ENCODE measurements at places on chromosomes 3 and 15. TPM values are rescaled to one million over a fixed set of nuclear protein-coding genes. Genes with fewer than 3 reads are reported as not detected.

Gene GRK7
- total RNA-seq: 0.08 TPM

Gene LSAMP
- 0.48 TPM for total RNA-seq

Gene STRA6
- total RNA-seq: 0.13 TPM

- DNase-seq: no peak
Measured at GRCh38 chr15:53978253-53978906, at the start of gene UNC13C. Gene UNC13C (plus strand): TSS chr15:53978441. CDS start chr15:54012904, 34,463 bp downstream.

DNA sequence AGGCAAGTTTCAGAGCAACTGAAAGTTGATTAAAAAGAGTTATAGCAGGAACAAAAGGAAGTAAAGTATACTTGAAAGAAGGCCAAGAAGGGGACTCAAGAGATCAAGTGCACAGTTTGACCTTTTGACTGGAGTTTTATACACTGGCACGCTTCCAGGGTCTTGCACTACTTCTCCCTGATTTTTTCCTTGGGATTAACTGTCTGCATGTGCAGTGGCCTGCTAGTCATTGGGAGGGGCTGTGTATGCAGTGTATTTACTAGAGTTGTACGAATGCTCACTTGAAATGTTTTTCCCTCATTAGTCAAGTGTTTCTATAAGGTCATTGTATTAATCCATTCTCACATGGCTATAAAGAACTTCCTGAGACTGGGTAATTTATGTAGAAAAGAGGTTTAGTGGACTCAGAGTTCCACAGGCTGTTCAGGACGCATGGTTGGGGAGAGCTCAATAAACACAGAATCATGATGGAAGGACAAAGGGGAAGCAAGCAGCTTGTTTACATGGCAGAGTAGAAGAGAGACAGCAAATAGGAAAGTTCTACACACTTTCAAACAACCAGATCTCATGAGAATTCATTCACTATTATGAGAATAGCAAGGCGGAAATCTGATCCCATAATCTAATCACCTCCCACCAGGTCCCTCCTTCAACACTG, 571.8 kb downstream of the ZPLD1 start:
- no peak for DNase-seq

GRCh38 chr3:177483182-177483967, 286.1 kb upstream of the TBL1XR1 start:
- no peak for DNase-seq

DNA sequence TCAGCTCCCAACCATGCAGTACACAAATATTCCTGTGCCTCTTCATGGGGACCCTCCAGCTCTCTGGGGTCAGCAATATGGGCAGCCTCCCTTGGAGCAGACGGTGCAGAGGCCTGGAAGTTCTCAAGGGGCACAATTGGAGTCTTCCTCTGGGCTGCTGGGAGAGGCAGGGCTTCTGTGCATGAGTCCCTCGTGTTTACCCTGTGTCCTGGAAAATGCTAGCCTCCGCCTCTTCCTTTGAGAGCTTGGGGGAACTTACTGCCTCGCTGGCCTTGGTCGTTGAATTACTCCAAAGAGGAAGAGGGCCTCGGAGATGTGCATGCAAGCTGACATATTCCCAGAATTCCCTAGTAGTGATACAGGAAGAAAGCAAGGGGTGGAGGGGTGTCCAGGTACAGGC, 284.4 kb upstream of the IGF1R start:
- DNase-seq: no peak

Measured in cardiac septum (tissue), 1 donor.